ENCODE measurements at places on chromosomes 1 and 21. TPM values are rescaled to one million over a fixed set of nuclear protein-coding genes. Genes with fewer than 3 reads are reported as not detected.

The ARHGAP30 gene
- 2.3 TPM for total RNA-seq

The WDR47 gene
- total RNA-seq = 14.2 TPM

DNA sequence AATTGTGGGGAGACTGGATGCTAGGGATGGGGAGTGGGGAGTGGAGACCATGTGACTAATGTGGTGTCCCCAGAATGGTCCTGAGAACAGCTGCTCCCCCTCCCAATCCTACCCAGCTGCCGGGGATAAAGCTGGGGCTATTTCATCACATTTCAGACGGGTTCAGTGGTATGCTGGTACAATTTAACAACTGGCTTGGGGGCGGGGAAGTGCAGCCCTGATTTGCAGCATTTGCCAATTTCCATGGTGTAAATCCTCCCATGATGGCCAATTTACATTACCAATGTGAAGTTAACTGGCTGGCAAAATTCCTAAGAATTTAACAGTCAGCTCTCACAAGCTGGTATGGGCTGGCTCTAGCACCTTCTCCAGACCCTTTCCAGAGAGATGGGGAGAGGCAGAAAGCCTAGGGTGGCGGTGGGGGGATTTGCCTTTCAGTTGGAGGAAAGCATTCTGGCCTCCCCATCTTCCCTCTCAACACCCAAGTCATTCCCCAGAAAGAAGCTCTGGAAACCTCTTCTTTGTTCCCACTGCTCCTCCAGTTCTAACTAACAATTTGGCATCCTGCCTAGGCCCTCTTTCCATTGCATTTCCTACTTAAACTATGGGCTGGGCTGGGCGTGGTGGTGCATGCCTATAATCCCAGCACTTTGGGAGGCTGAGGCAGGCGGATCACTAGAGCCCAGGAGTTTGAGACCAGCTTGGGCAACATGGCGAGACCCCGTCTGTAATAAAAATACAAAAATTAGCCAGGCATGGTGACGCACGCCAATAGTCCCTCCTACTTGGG lies 11.3 kb upstream of the ADGRB2 start:
- no peak overlapping the region for H3K4me3 ChIP-seq
- peaks cover 20% of the 10 kb centered on the region for H3K4me1 ChIP-seq
- H3K36me3 ChIP-seq = no peaks in the 10 kb centered on the region
- H3K27me3 ChIP-seq = peaks cover 51% of the 10 kb centered on the region
- no peak for DNase-seq

The MCOLN2 gene
- total RNA-seq = 2.0 TPM

GRCh38 chr21:25080141-25080540 lies 527.1 kb downstream of the MRPL39 start:
- no peaks in the 10 kb centered on the region for H3K36me3 ChIP-seq
- no peak for DNase-seq
- no peaks in the 10 kb centered on the region for H3K27me3 ChIP-seq
- no peaks in the 10 kb centered on the region for H3K4me1 ChIP-seq
- H3K27ac ChIP-seq = no peak overlapping the region

All from heart right ventricle (tissue), 16 donors.